ENCODE measurements at places on chromosomes 2 and 18.
A peak's percentile ranks its signal among the peaks of the same experiment; 100 is the strongest.

- no peak for DNase-seq
Measured at GRCh38 chr2:205771031-205771430, 88.7 kb downstream of the NRP2 start.

DNA sequence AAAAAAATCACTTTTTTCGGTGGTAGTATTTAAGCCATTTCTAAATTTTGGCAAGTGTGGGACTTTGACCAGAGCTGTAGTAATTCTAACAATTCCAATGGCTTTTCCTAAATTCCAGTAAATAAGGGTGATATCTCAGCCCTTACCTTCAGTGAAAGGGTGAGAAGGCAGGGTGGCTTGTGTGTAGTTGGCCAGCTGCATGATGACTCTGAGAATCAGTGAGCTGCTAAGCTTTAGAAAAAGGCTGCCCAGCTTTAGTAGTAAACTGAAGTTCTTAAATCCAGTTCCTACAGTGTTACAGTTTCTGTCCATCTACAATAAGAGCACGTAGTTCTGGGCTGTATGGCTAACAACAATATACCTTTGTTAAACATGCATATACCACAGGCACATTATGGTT lies 42.0 kb downstream of the OXER1 start:
- no peak for DNase-seq

GRCh38 chr18:37160038-37160820 lies 331.3 kb downstream of the KIAA1328 start:
- DNase-seq = no peak

DNA sequence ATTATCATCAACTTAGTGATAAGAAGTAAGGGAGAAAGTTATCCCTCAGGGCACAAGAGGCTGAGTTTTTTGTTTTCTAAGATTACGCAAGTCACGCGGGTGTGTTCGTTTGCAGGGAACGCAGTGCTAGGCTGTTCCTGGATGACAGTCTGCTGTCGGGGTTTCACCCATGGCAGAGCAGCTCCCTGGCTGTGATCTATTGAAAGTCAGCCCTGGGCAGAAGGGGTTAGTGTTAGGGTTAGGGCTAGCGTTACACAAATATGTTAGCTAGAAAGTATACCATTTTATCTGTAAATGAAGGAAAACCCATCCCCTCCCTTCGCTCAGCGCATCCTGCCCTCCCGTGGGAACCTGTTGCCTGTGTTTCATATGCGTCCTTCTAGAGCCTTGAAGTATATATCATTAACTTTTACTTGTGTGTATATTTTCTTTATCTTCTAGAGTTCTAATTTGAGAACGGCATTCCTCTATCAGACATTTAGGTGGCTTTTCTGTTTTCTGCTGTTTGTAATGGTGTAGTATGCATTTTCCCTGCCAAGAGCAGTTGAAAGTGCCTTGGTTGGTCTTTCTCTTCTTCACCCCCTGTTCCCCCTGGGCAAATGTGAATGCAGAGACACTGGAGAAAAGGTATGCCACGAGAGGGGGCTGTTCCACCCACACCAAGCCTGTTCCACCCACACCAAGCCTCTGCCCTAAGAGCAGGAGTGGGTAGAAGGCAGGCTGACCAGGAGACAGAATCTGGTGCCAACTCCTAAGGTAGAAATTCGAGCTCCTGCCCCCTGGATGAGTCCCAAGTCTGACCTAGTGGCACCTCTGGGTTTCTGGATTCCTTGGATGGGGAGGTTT lies 47.0 kb downstream of the ARMC9 start:
- no peak for DNase-seq

DNA sequence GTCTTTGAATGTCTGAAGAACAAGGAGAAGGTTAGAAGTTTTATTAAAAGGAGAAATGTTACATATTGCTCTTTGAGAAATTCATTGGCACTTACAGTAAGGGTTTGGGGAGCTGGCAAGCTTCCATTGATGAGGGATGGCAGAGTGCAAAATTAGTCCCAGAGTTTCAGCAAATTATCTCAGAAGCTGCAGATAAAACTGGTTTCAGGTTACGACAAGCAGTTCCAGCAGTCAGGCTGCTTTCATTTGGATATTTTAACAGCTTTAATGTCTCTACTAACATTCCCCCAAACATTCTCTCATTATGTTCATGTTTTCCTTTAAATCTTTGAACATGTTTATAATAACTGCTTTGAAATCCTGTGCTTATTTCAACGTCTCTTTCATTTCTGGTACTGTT lies 153.1 kb downstream of the TTC27 start:
- no peak for DNase-seq

GRCh38 chr2:217935235-217935879 lies 67.4 kb downstream of the TNS1 start:
- DNase-seq = no peak

DNA sequence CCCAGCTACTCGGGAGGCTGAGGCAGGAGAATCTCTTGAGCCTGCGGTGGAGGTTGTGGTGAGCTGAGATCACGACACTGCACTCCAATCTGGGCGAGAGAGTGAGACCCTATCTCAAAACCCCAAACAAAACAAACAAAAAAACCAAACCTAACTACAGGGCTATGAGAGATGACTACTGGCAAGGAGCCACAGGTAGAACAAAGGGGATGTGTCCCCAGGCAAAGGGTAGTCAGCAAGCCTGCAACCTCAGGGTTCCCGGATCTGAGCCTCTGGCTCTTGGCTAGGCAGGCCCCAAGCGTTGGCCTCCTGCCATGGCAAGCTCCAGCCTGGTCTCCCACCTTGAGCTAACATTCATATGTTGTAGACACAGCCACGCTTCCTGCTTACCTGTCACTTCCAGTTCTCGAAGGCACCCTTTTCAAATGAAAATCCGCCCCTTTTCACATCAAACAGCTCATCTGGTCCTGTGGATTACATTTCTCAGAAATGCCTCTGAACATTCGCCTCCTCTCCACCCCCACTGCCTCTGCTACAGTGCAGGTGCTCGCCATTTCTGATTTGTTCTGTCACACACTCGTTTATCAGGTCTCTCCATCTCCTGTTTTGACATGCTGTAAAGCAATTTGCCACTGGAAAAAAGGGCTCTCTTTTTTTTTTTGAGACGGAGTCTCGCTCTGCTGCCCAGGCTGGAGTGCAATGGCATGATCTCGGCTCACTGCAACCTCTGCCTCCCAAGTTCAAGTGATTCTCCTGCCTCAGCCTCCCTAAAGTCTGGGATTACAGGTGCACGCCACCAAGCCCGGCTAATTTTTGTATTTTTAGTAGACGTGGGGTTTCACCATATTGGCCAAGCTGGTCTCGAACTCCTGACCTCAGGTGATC lies 13.1 kb upstream of the ACTR3 start:
- no peak for DNase-seq

DNA sequence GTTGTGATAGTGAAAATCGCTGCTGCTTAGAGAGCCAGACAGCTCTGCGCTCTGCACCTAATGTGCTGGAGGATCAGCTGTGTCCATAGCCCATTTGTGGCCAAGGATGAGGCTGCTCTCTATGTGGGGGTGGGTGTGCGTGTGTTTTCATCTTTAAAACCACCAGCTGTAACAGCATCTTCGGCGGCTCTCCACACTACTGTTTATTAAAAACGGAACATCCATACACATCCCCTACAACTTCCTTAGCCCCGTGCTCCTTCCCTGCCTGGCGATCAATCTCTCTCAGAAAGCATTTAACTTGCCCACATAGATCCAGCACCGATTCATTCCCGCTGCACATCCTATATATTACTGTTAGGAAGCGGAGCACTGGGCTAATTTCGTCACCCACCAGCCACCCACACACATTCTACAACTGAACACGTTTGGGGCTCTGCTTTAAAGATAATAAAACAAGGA lies 1.6 kb downstream of the CELF4 start:
- no peak for DNase-seq

GRCh38 chr2:159175182-159175581 lies 111.3 kb downstream of the WDSUB1 start:
- no peak for DNase-seq

DNA sequence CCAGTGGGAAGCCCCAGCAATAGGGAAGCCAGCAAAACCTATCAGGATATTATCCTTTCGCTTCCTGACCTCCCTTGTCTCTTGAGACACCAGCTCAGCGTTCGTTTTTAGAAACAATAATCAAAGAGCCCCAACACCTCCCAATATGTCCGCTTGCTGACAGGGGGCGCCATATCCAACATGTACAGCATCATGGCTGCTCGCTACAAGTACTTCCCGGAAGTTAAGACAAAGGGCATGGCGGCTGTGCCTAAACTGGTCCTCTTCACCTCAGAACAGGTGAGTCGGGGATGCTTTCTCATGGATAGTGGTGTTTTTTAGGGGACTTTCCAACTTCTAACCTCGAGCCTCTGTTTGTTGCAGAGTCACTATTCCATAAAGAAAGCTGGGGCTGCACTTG lies 28.7 kb downstream of the GAD1 start:
- no peak for DNase-seq

GRCh38 chr2:61707984-61708852 lies 145.6 kb downstream of the FAM161A start:
- DNase-seq = peak; percentile 93

DNA sequence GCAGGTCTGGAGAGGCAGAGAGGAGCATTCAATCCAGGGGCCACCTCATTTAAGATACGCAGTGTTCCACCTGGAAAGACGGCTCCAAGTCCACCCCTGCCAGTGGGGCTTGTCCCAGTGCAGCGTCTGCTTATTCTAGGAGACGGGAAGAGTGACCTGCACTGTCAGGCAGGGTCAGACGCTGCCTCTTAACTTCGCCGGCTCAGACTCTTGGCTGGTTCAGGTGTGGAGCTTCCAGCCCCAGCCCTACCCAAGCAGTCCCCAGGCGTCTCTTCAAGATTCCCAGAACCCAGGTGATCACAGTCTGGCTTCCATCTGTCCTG lies 208.5 kb downstream of the TFCP2L1 start:
- DNase-seq = no peak

- DNase-seq = no peak
Measured at GRCh38 chr18:3790703-3791102, 340.7 kb downstream of the TGIF1 start.

DNA sequence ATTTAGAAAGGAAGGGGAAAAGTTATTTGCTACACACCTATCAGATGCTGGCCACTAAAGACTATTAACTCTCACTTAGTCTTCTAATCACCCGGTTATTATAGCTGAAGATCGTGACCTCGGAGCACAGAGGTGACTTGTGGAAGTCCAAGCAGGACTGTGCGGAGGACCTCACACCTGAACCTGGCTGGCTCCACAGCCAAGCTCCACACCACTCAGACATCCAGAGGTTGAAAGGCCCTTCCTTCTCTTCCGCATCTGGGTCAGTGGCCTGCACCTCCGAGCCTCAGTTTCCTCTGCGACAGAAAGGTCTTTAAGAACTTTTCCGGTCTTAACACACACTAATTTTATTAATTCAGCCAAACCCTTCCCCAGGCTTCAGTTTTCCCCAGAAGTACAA lies 57.9 kb downstream of the TNS1 start:
- no peak for DNase-seq

Measured in GM12864 (cell line).